Naive thymus-derived CD8-positive, alpha-beta T cell (primary cell): ENCODE measurements at places on chromosomes 5 and 9. TPM values are rescaled to one million over a fixed set of nuclear protein-coding genes. Genes with fewer than 3 reads are reported as not detected.

Gene TRMT10B
- 14.7 TPM for polyA plus RNA-seq

Gene KCNT1
- not detected for polyA plus RNA-seq

Gene DMRT3
- not detected for polyA plus RNA-seq

Gene SLC45A2
- polyA plus RNA-seq = not detected

Gene CDC20B
- not detected for polyA plus RNA-seq

Gene ACER2
- polyA plus RNA-seq = 1.2 TPM

DNA sequence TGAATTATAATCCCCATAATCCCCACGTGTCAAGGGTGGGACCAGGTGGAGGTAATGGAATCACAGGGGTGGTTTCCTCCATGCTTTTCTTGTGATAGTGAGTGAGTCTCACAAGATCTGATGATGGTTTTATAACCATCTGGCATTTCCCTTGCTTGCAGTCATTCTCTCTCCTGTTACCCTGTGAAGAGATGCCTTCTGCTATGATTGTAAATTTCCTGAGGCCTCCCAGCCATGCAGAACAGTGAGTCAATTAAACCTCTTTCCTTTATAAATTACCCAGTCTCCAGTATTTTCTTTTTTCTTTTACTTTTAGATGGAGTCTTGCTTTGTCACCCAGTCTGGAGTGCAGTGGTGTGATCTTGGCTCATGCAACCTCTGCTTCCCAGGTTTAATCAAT lies 182.7 kb upstream of the SEMA6A start:
- DNase-seq = no peak
- H3K27me3 ChIP-seq = peaks cover 2% of the 10 kb centered on the region
- no peaks in the 10 kb centered on the region for H3K36me3 ChIP-seq
- H3K4me1 ChIP-seq = no peaks in the 10 kb centered on the region
- H3K27ac ChIP-seq = no peak overlapping the region
- H3K4me3 ChIP-seq = no peak overlapping the region

DNA sequence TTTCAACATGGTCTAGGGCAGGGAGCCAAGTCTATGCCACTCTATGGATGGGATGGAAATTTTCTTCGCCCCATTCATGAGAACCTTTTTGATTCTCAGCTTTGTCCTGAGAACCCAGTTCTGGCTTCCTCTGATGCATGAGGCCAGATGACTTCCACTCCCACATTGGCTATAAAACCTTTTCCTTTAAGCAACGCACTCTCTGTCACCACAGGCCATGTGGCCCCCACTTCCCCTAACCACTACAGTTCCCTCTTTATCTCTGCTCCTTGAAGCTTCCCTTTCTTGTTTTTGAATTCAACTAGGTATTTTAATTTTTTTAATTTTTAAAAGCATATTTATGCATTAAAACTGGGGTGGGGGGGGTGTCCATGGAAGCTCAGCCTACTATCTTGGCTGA lies 401.3 kb downstream of the ENC1 start:
- H3K4me1 ChIP-seq = no peaks in the 10 kb centered on the region
- H3K36me3 ChIP-seq = no peaks in the 10 kb centered on the region
- H3K27me3 ChIP-seq = peaks cover 4% of the 10 kb centered on the region
- H3K27ac ChIP-seq = no peak overlapping the region
- no peak for DNase-seq

DNA sequence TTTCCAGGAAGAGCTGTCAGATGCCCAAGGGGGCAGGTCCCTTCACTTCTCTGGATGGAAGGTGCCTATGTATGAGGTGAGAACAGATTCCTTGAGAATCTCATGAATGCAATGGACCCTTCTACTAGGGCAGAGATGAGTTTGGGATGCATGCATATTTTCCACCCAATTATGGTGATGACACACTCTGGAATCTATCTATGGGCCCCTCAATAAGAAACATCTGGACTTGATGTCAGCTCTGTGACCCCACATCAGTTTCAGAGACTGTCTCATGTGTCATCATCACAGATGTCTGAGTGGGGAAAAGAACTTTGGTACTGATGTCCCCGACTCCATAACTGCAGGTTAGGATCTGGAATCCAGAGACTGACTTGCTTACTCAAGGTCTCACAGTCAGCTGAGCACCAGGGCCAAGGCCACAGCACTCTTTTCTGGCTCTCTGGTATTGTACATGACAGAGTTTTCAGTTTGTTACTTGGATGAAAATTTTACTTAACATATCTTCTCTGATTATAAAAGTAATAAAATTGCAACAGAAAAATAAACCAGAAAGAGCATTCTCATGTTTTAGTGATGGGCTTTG lies 177.0 kb downstream of the DCP2 start:
- H3K27me3 ChIP-seq = no peaks in the 10 kb centered on the region
- no peak overlapping the region for H3K27ac ChIP-seq
- DNase-seq = no peak
- no peaks in the 10 kb centered on the region for H3K4me1 ChIP-seq
- H3K4me3 ChIP-seq = no peak overlapping the region

DNA sequence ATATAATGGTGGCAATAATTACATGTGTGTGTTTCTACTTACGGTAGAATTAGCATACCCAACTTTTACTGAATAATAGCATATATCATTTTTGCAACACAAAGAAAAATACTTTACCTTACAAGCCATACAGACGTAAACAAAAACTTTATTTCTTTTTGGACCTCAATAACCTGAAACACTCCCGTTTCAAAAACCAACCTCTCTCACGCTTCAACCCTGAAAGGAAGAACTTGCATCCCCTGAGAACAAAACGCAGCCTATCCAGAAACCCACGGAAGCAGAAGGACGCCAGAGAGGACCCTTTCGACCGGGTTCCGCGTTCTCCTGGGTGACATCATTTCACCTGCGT lies at the start of gene RNF38:
TSS of gene RNF38 (minus strand) at position 290 of the 352 bp plus-strand sequence. CDS start at position 129, 161 bp downstream.
- no peaks in the 10 kb centered on the region for H3K27me3 ChIP-seq
- no peaks in the 10 kb centered on the region for H3K36me3 ChIP-seq
- peaks cover 54% of the 10 kb centered on the region for H3K4me1 ChIP-seq
- peak within 1 kb of the TSS; percentile 88 for H3K4me3 ChIP-seq

GRCh38 chr9:6214434-6214833 lies 1.2 kb upstream of the IL33 start:
- H3K4me3 ChIP-seq = no peak overlapping the region
- H3K27ac ChIP-seq = no peak overlapping the region
- H3K27me3 ChIP-seq = peaks cover 17% of the 10 kb centered on the region
- no peaks in the 10 kb centered on the region for H3K36me3 ChIP-seq
- H3K4me1 ChIP-seq = no peaks in the 10 kb centered on the region

DNA sequence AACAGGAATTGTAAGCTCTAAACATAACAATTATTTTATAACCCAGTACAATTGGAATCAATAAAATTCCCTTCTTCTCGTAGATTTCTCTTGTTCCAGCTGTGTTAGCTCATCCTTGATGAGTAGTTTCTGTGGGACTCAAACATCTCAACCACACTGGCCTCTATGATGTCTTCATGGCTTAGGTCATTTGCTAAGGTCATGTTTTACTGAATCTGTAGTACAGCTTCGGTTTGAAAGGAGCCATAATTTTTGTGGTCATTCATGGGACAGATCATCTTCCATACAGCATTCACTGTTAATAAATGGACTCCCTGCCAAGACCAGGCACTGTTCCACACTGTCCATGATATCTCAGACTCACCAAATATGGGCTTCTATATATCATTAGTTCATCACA lies 369.0 kb upstream of the RFX3 start:
- no peaks in the 10 kb centered on the region for H3K36me3 ChIP-seq
- DNase-seq = no peak
- H3K4me3 ChIP-seq = no peak overlapping the region
- no peaks in the 10 kb centered on the region for H3K27me3 ChIP-seq
- no peaks in the 10 kb centered on the region for H3K4me1 ChIP-seq

DNA sequence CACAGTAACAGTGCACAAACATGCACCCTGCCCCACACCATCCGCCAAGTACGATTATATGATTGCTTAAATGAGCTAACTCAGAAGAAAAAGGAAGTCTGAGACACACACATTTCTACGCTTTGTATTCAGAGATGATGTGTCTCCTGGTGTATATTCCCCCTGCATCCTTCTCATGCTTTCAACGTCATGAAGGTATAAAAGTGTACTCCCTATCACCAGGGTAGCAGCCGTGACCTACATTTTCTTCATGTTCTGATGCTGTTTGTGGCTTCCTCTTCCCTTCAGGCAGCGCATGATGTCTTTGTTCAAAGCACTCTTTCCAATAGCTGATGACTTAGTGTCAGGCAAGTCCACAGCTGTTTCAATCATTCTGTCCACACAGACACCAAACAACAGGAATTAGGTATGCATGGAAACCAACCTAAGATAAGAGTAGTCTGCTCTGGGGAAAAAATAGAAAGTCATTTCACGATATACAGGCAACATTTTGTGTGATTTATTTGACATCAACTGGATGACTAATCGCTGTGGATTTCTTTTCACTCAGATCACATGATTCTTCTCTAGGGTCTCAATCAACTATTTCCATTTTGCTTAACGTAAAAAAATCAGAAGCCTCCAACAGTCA lies 269.4 kb upstream of the PTGER4 start:
- H3K36me3 ChIP-seq = peaks cover 4% of the 10 kb centered on the region
- H3K27ac ChIP-seq = peak overlapping the region; percentile 98
- H3K27me3 ChIP-seq = no peaks in the 10 kb centered on the region
- DNase-seq = peak; percentile 95

- no peak overlapping the region for H3K27ac ChIP-seq
- no peaks in the 10 kb centered on the region for H3K36me3 ChIP-seq
- DNase-seq = no peak
- H3K4me1 ChIP-seq = no peaks in the 10 kb centered on the region
Measured at GRCh38 chr5:23571059-23571458, 63.6 kb downstream of the PRDM9 start.

GRCh38 chr9:134814598-134815215 lies 65.9 kb upstream of the FCN2 start:
- no peaks in the 10 kb centered on the region for H3K36me3 ChIP-seq
- no peak overlapping the region for H3K4me3 ChIP-seq
- no peak overlapping the region for H3K27ac ChIP-seq
- no peaks in the 10 kb centered on the region for H3K4me1 ChIP-seq

DNA sequence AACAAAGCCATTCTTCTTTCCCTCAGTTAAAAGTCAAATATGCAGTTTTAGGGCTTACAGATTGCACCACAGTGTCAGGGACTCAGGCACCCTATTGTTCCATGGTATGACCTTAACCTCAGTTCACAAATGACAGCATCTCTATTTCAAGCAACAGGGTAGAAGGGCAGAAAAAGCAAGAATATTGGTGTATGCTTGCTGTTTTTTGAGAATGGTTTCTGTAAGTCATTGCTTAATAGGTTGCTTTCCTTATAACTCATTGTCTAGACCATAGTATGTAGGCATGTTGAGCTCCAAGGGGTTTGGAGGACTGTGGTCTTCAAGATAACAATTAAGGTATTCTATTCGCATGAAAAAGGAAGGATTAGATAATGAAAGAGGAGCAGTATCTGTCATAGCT lies 183.5 kb upstream of the EDIL3 start:
- no peak for DNase-seq
- H3K36me3 ChIP-seq = no peaks in the 10 kb centered on the region
- no peak overlapping the region for H3K27ac ChIP-seq
- H3K27me3 ChIP-seq = no peaks in the 10 kb centered on the region
- H3K4me1 ChIP-seq = no peaks in the 10 kb centered on the region

DNA sequence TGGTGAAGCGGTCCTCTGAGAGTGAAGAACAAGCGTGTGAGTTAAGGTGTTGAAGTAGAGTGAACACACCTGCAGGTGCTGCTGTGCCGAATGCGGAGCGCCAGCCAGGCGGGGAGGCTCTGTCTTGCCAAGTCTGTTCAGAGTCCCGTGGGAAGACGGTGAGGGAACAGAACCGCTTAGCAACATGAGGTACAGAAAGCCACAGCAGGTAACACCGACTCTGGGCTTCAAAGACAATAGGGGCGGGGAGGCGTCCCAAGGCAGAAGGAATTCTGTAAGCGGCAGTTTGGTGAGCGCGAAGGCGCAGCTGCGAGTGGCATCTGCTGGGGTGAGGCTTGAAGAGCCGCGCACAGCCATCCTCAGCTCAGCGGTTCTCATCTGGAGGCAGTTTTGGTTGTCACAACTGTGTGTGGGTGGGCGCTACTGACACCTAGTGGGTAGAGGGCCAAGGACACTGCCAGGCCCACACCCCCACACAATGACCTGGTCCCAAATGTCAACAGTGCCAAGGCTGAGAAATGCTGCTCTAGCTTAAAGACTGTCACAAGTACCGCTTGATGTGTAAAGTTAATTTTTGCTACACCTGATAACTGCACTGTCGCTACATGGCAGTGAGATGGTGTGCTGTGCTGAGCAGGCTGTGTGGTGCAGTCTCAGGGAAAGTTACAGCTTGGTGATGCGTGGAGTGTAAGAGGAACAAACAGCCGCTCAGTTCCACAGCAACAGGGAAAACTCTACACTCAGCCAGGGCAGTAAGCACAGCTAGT lies 67.4 kb upstream of the TBC1D9B start:
- H3K27me3 ChIP-seq = no peaks in the 10 kb centered on the region
- no peak overlapping the region for H3K4me3 ChIP-seq
- DNase-seq = peak; percentile 32
- H3K27ac ChIP-seq = no peak overlapping the region

DNA sequence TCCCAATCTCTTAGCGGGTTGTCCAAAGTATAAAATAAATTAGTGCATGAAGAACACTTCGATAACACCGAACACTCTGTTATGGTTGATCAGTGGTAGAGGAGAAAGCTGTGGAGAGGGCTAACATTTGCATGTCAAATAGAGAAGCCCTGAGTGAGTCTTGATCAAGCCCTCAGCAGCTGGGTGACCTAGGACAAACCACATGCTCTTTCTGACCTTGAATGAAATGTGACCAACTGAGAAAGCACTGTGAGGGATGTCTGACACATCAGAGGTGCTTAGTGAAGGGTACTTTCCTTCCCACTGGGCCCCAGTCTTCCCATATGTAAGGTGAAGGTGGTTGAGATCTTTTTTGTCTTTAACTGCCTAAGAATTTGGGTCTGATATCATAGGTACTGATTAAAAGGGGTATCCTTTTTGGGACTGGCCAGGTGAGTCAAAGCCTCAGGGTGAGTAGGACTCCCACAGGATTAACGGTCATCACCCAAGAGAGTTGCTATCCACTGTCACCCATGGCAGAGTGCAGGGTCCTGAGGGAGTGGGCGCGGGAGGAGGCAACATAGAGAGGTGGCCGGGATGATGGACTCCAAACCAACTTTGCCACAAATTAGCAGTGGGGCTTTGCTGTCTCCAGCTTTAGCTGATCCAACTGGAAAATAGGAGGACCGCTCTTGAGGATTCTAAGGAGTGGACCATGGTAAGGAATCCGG lies 53.5 kb downstream of the KIF4B start:
- no peaks in the 10 kb centered on the region for H3K4me1 ChIP-seq
- peaks cover 2% of the 10 kb centered on the region for H3K27me3 ChIP-seq
- no peak overlapping the region for H3K4me3 ChIP-seq
- no peak for DNase-seq
- no peaks in the 10 kb centered on the region for H3K36me3 ChIP-seq
